Stimulated activated CD4-positive, alpha-beta T cell treated with anti-CD3 and anti-CD28 coated beads, Interleukin-2, amount 100 ng/mL, for 24 hours (primary cell): ENCODE measurements at places on chromosomes 16 and 17.

DNA sequence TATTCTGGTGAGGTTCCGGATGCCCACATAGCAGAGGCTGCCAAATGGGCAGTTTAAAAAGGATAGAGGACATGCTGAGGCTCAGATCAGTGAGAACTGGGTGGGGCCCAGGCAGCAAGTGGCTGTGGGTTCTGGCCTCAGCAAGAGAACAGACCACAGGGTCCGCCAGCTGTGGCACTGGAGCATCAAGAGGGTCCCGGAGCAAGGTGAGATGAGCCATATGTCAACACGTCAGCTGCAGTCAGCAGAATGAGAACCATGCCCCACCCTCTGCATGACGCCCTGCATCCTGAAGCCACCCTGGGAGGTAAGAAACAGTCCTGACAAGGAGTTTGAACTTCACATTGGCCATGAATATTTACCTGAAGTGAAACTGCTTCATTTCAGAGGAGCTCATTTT is 20.1 kb upstream of the CCL5 start:
- no peak for DNase-seq

GRCh38 chr17:38577244-38577643 is 28.5 kb downstream of the SRCIN1 start:
- DNase-seq = no peak

GRCh38 chr16:85254921-85255320 is 142.6 kb upstream of the CIBAR2 start:
- no peak for DNase-seq

DNA sequence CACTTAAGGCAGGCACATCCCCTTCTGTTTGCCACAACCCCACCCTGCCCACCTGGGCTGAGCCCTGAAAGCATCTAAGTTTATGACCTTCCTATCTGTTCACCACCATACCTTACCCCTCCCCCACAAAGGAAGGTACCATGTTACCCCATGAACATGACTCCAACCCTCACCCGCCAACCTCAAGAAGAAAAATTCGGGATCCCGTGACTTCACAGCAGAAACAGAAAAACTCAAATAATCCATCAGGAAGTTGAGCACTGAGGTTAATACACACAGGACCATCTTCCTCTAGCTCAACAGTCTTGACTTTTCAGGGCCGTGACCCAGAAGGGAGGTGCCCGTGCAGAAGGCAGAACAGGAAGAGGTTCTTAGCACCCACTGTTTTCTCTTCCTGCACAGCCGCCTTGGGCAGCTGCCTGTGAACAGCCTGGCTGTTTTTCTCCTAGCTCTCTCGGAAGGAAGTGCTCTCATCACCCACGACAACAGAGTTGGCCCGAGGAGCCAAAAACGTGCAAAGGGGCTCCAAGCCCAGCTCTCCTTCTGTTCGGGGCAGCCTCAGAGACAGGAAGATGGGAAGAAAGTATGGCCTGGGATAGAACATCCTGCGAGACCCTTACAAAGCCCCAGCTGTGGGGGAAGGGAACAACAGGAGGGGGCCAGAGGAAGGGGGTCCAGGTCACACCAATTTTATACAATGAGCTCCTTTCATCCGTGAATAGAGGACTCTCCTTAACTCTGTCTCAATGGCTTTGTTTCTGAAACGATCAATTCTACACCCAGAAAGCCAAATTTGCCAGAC is 101.1 kb downstream of the XYLT1 start:
- peak; percentile 55 for DNase-seq

GRCh38 chr16:21997697-21998480 is 3.0 kb downstream of the PDZD9 start:
- DNase-seq = no peak

- no peak for DNase-seq
Observed at GRCh38 chr17:6923385-6923784, 72.5 kb upstream of the ALOX12 start.

- no peak for DNase-seq
Observed at GRCh38 chr17:69503711-69504110, 89.2 kb downstream of the MAP2K6 start.

DNA sequence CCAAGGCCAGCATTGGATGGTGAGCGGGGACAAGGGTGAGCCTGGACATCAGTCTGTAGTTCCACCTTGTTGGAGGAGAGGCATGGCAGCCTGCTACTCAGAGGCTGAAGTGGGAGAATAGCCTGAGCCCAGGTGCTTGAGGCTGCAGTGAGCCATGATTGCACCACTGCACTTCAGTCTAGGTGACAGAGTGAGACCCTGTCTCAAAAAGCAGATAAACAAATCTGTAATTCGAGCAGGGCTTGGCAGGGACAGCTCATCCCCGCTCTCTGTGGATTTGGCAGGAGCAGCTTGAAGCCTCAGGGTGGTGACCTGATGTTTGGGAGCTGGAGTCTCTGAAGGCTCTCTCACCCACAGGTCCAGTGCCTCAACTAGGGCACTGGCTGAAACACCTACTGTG is 38.6 kb upstream of the ZCCHC14 start:
- no peak for DNase-seq

GRCh38 chr17:58318627-58319172 is 9.9 kb downstream of the TSPOAP1 start:
- no peak for DNase-seq
